Activated CD8-positive, alpha-beta T cell treated with anti-CD3 and anti-CD28 coated beads, Interleukin-2, amount 10 ng/mL, durations not matched to agents 7 days and 5 days (primary cell): ENCODE measurements at places on chromosomes 7 and 10. TPM values are rescaled to one million over a fixed set of nuclear protein-coding genes. Genes with fewer than 3 reads are reported as not detected.

The HMX3 gene
- total RNA-seq, result not detected

The BMPER gene
- not detected for total RNA-seq

The NUDT13 gene
- 1.6 TPM for total RNA-seq

- DNase-seq, result no peak
Observed at GRCh38 chr10:11642566-11642965, 31.1 kb upstream of the USP6NL start.

GRCh38 chr10:46266306-46266985 lies 20.4 kb upstream of the ANTXRL start:
- DNase-seq, result peak; percentile 18

GRCh38 chr10:60414877-60415585 lies 25.4 kb upstream of the ANK3 start:
- no peak for DNase-seq

GRCh38 chr10:15197276-15197675 lies 28.8 kb upstream of the NMT2 start:
- no peak for DNase-seq

- no peak for DNase-seq
Observed at GRCh38 chr7:83271212-83272099, 108.8 kb upstream of the PCLO start.

GRCh38 chr10:78353636-78354035 lies 320.0 kb downstream of the RPS24 start:
- DNase-seq, result no peak
